MV-4-11 (cell line): ENCODE measurements at places on chromosomes 13 and 19.
A peak's percentile ranks its signal among the peaks of the same experiment; 100 is the strongest.

GRCh38 chr13:39565036-39565949 is 37.7 kb downstream of the LHFPL6 start:
- no peak for DNase-seq

DNA sequence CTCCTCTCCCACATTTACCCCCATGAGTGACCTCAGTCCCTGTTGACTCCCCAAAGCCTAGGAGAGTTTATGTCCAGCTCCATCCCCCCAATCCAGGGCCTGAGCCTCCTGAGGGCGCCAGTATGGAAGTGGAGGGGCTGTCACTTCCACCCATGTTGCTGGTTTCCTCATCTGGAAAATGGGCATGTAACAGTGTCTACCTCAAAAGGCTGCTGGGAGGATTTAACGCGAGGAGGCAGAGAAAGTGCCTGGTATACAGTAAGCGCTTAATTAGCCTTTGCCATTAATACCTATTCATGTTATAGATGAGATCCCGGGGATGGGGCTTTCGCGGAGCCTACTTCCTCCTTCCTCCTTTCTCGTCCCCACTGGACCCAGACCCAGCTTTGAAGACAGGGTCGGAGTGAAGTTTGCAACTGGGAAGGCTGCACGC is 476 bp downstream of the TYK2 start:
- DNase-seq, result peak; percentile 49

DNA sequence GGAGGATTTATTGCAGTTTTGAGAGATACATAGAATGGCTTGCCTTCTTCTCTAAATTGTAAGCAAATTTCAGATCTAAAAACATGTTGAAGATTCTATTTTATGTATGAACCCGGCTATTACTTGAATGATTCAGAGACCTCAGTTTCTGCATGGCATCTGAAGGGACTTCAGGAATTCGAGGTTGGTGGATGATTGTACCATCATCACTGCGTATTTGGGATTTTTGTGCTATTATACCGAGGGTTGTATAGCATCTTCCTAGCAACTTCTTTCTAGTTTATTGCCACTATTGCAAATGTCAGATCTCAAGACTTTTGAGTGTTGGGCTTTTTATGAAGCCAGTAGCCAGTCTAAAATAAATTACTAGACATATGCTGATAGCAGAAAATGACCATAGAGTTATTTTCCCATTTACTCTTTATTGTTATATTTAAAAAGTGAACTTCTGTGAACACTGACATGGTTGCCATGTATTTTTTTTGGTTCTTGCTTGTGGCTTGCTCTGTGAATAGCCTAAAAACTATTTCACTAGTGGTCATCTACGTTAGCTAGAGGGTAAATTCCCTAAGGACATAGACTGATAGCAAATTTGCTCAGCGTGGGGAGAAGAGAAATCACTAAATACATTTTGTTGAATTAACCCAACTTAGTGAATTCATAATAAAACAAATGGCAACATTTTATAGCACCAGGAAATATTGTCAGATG is 70.6 kb upstream of the KLF12 start:
- DNase-seq, result no peak

- no peak for DNase-seq
Observed at GRCh38 chr13:34144142-34144541, 326.2 kb downstream of the RFC3 start.

- peak; percentile 93 for DNase-seq
Observed at GRCh38 chr13:68697551-68697950, 1410.1 kb upstream of the ATXN8OS start.

DNA sequence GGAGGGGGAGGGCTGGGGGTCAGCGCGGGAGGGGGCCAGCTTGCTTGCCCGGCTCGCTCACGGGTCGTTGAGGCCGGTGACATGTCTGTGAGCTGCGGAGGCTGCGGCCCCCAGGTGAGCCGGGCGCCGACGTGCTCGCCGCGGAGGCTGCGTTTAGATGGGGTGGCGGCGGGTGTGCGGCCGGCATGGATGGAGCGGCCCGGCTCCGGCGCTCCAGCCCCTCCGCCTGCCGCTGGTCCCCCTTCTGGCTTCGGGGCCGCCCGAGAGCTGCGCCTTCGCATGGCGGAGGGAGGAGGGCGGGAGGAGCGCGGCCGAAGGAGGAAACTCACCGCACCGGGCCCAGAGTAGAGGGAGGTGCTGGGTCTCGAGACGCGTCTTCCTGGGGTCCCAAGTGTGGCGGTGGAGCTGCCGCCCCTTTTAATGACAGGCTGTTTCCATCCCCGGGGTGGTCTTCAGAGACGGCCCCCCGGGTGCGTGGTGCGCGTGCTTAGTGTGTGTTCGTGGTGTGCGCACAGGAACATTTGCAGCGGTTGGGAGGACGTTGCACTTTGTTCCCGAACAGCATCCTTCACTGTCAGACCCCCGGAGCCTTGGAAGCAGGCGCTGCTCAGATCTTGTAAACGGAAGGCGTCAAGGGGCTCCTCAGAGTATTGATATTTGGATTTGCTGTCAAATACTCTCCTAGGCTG is at the start of gene AKAP11:
Gene AKAP11, plus strand, starts transcription at position 38 of the 689 bp plus-strand sequence. CDS start 14,197 bp downstream, outside the sequence.
- no peak for DNase-seq

DNA sequence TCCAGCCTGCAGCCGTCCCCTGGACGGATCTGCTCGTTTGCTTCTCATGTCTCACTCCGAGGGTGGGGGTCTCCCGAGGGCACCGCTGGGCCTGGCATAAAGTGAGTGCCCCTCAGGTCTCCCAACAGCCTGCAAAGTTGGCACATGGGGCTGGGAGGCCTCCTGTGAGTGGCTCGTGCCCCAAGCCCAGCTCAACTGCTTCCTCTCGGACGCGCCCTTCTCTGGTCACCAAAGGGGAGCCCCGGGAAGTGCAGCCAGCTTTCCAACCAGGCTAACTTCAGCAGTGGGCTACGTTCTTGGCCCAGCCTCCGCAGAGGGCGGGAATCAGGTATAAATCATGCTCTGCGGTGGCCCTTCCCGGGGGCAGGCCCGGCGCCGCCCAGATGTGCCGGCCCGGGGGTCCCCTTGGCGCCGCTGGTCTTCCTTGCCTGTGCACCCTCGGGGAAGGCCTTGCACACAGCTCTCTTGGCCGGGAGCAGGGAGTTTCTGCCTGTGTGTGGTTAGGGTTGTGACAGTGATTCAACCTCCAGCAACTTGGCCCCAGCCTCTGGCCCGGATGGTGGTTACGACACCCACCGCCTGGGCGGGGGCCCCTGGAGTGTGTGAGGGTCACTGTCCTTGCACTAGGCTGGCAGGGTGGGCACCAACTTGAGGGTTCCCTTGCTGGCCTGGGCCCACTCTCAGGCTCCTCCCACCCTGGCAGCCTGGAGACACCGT is 20.7 kb downstream of the CEBPG start:
- peak; percentile 87 for DNase-seq

DNA sequence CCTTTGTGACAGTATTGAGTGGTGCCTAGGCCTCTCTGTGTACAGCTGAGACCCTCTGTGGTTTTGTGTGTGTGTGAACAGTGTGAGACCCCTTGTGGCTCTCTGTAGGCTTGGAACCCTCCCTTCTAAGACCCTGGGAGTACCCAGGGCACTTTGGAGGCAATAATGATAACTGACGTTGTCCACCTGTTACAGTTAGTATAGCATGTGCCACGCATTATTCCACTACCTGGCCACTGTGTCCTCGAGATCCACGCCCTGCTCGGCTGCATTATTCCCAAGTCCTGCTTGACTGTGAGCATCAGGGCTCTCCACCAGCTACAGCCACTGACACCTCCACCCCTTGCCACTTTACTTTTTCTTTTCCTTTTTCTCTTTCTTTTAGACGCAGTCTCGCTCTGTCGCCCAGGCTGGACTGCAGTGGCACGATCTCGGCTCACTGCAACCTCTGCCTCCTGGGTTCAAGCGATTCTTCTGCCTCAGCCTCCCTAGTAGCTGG is 2.0 kb downstream of the GRAMD1A start:
- DNase-seq, result no peak

DNA sequence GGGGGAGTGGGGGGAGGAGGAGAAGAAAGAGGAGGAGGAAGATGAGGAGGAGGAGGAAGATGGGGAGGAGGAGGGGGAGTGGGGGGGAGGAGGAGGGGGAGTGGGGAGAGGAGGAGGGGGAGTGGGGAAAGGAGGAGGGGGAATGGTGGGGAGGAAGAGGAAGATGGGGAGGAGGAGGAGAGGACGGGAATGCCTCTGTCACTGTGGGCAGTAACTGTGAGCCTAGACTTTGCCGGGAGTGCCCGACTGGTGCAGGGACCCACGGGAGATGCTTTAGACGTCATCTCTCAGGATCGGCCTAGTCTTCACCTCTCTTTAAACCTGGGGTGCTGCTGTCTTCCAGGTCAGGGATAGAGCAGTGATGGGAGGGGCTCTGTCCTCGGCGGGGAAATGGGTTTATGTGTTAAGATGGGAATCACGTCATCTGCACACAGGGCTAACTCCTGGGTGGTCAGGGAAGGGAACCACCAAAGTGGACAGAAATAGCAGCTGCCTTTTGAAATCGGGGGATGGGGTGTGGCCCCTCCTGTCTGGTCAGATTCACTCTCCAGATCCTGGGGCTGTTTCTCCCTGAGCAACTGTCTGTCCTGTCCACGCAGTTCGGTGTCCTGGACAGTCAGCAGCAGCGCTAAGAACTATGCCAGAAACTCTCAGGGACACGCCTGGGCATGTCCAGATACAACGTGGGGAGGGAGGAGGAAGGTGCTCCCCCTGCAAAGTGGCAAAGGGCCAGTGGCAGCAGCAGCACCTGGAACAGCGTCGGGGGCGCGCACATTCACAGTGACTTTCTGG is 26.9 kb downstream of the GAS6 start:
- peak; percentile 24 for DNase-seq

DNA sequence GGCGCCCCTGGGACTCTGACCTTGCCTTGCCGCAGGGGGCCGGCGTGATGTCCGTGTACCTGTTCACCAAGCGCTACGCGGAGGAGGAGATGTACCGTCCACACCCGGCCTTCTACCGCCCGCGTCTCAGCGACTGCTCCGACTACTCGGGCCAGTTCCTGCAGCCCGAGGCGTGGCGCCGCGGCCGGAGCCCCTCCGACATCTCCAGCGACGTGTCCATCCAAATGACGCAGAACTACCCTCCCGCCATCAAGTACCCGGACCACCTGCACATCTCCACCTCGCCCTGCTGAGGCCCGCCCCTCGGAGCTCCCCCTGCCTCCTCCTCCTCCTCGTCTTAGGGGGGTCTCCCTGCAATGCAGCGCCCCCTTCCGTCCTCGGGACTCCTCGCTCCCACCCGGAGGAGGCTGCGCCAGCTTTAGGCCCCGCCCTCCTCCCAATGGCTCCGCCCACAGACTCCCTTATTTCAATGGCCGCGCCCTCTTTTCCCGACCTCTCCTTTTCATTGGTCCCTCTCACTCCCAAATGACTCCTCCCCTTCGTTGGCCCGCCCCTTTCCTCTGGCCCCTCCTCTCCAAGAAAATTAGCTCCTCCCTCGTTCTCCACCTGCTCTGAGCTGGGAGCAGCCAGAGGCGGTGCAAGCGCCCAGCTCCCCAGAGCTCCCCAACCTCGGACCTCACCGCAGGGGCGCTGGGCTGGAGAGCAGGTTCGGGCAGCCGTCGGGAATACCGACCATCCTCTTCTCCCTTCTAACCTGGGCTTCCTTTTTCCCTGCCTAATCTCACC is 20.5 kb upstream of the CACNG8 start:
- no peak for DNase-seq

DNA sequence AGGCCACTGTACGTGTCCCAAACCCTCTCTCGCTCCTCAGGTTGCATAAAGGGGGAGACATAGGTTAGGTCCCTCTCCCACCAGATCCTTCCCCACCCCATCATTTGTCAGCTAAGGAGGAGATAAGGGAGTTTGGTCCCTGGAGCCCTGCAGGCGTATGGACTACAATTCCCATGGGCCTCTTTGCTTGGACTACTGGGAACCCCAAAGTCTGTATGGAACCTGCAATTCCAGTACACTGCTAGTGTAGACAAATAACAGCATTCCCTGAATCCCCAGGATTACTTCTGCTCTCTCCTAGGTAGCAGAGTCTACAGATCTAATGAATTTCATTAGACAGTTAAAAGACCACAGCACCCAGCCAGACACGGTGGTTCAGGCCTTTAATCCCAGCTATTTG is 16.0 kb upstream of the HSD17B14 start:
- no peak for DNase-seq

DNA sequence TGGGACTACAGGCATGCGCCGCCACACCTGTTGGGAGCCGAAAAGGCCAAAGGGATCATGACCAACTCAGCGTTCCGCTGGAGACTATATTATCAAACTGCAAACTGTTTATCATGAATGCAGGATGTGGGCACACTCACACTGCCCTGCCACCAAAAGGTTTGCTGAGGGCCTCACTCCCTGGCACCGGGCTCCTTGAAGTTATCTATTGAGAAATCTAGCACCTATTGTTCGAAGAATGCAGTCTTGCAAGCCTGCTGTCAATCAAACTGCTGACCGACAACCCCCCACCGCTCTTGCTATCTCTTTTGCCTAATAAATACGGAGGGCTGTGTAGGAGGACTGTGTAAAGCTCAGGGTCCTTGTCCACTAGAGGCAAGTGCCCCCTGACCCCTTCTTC is 5.2 kb upstream of the ZNF836 start:
- DNase-seq, result no peak

- peak; percentile 96 for DNase-seq
Observed at GRCh38 chr19:44447916-44448674, at the start of gene ZNF229. Gene ZNF229, minus strand, starts transcription at chr19:44448472. Its CDS starts 5,625 bp downstream, at chr19:44442847.

DNA sequence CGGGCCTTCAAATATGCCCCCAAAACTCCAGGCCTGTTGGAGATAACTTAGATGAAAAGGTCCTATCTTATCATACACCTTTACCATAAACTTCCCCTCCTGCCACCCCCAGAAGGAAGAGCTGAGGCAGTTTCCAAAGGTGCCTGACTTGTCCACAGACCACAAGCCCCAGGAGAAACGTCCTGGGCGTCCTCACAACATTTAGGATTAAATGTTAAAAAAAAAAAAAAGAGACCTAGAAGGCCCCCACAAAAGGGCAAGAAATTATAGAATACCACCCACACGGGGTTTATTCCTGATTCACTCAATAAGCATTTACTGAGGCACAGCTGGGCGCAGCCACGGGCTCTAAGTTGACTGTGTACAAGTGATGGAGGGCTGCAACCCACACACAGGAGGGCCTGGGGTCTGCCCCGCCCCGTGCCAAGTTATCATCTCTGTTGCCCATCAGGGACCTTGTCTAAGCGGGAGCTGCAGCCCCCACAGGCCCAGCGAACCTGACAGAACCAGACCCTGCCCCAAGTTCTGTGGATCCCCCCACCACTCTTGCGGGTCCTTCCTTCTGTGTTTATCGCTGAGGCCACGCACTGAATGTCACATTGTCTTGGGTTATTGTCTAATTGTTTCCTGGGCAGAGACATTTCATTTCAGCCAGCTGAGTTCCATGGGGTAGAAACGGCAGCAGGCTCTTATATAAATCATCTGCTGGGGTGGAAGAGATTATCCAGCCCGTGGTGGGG is 83.0 kb upstream of the TM9SF2 start:
- DNase-seq, result no peak

- no peak for DNase-seq
Observed at GRCh38 chr13:113430378-113431110, 22.7 kb downstream of the ADPRHL1 start.

GRCh38 chr19:3146677-3147100 is 10.9 kb downstream of the GNA15 start:
- DNase-seq, result peak; percentile 18

- DNase-seq, result peak; percentile 68
Observed at GRCh38 chr19:19049406-19049805, 14.4 kb upstream of the SLC25A42 start.

GRCh38 chr13:51122868-51123566 is 11.9 kb upstream of the C13orf42 start:
- no peak for DNase-seq
